CD4-positive, alpha-beta T cell treated with Interleukin-17A for 1 hour (primary cell): ENCODE measurements at places on chromosomes 16 and 17.

DNA sequence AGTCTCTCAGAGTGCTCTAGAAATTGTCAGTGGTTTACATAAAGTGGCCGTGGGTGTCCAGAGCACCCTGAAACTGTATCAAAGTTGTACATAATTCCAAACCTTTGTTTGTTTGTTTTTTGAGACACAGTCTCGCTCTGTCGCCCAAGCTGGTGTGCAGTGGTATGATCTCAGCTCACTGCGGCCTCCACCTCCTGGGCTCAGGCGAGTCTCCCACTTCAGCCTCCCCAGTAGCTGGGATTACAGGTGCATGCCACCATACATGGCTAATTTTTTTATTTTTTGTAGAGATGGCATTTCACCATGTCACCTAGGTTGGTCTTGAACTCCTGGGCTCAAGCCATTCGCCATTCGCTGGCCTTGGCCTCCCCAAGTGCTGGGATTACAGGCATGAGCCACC is 24.3 kb upstream of the ADGRG1 start:
- no peak for DNase-seq

DNA sequence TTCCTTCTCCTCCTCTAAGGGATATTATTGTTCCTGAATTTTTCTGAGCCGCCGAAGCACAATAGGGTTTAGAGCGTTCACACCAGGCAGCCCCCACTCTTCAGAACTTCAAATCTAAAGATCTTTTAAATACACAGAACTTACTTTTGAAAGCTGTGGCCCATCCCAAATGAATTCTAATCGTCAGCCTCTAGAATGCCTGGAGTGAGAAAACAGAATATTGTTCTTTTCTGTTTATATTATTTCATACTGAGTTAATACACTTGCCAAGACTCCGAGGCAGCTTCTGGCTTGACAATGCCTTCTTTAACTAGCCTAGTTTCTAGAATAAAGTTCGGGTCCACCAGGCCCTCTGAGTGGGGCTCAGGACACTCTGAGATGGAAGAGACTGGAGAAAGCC is 405.6 kb downstream of the WWOX start:
- DNase-seq: no peak

DNA sequence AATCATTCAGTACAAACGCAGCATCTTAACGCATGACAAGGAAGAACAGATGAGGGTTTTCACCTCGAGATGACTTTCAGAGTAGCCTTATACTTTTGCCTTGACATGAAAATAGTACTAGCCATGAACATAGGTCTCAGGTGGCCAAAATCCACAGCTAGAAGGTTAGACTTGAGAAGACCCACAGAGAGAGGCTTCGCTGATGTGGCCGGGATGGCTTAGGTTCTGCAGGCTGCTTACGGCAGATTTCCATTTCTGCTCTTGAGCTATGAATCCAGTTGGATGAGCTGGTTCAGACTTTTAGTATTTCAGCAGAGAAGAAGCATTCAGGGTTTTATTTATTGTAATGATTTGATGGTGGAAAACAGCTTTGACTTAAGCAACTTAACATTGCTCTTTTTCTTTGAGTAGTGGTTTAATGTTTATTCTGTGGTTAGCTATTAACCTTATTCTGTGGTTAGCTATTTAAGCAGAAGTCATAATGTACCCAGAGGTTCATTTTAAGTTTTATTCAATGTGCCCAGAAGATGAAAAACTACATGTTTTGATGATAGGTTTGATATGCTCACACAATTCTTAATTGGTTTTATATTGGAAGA is 7.6 kb downstream of the KRT24 start:
- DNase-seq: no peak

- DNase-seq: no peak
Observed at GRCh38 chr16:85422196-85422631, 190.9 kb upstream of the GSE1 start.

DNA sequence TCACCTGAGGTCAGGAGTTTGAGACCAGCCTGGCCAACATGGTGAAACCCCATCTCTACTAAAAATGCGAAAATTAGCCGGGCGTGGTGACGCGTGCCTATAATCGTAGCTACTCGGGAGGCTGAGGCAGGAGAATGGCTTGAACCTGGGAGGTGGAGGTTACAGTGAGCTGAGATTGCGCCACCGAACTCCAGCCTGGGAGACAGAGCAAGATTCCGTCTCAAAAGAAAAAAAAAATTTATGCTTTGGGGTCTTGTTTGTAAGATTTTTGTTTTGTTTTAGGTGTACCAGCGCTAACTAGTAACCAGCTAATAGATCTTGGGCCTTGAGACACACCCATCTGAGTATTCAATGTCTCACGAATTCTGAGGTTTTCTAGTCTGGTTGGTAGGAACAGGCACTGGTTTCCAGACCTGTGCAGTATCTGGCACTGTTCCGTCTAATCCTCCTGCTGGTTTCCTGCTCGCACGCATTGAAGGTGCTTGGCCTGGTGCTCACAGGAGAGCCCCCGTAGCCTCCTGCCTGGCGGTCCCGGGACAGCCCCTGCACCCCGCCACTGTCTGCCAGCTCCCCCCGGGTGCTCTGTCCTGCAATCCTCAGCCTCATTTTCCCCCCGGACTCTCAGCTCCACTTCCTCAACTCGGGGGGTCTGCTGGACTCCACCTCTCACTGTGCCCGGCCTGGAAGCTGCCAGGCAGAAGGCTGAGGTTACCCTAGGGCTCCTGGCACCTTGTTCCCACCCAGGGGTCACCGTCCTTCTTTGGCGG is 10.6 kb upstream of the DUS1L start:
- DNase-seq: no peak

DNA sequence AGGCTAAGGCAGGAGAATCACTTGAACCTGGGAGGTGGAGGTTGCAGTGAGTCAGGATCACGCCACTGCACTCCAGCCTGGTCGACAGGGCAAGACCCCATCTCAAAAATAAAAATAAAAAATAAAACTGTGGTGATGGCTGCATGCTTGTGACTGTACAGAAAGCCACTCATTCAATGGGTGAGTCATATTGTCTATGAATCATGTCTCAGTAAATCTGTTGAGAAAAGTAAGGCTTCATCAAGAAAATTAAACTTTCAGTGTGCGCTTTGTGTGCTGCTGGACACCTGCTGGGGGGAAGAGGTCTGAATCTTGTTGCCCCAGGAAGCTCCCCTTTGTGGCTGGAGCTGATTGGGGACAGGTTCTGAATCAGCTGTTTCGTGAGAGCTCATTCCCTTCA is 11.3 kb downstream of the NUBP1 start:
- no peak for DNase-seq

GRCh38 chr17:41308251-41308917 is 725 bp downstream of the KRTAP16-1 start:
- DNase-seq: peak; percentile 90

GRCh38 chr16:28879841-28880588 is 1.7 kb downstream of the ATP2A1 start:
- peak; percentile 91 for DNase-seq

DNA sequence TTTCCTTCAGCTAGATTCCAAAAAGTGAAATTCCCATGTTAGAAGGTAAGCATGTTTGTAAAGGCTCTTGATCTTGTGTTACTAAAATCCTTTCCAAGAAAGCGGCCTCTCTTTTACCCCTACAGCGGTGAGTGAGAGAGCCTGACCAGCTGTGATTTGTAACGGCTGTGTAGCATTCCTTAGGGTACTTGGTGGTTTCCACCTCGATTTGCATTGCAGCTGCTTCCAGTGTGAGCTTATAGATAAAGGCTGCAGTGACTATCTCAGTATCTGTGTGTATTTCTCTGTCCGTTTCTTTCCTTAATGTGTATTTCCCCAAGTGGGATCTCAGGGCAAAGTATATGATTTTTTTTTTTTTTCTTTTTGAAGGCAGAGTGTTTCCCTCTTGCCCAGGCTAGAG is 169.4 kb downstream of the SNX29 start:
- no peak for DNase-seq

DNA sequence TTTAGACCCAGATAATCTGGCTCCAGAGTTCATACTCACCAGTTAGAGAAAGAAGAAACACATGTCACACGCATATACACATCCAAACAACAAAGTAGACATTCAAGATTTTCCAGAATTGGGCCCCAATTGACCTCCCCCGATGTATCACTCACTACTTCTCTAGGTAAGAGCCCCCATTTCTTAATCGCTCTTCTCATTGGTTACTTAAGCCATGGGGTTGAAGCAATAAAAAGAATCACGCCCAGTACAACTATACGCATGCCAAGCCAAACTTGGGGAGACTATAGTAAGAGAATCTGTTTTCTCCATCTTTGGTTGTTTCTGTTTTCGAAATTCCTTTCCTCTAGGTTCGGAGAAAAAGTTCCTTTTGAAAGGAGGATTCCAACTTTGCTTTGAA is 565 bp downstream of the DDX52 start:
- DNase-seq: peak; percentile 17

DNA sequence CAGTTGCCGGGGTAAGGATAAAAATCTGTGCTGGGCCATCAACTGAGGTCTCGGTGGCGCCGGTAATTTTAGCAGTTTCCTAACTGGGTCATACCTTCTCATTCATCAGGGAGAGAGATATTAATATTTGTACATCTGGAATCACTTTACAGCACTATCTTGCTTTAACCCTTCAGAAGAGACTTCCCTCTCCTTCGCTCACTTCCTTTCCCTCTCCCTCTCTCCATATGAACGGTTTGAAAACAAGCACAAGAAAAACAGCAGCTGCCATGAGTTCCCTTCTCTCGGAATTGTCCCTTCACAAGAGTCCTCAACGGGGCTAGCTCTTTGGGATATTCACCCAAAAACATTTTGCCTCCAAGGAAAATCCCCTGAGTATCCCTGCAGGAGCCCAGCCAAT is 144.3 kb upstream of the NOG start:
- DNase-seq: no peak

- DNase-seq: no peak
Observed at GRCh38 chr17:32879134-32879533, 2.2 kb upstream of the MYO1D start.
